Astrocyte of the spinal cord (primary cell): ENCODE measurements at places on chromosomes 1 and 21.

DNA sequence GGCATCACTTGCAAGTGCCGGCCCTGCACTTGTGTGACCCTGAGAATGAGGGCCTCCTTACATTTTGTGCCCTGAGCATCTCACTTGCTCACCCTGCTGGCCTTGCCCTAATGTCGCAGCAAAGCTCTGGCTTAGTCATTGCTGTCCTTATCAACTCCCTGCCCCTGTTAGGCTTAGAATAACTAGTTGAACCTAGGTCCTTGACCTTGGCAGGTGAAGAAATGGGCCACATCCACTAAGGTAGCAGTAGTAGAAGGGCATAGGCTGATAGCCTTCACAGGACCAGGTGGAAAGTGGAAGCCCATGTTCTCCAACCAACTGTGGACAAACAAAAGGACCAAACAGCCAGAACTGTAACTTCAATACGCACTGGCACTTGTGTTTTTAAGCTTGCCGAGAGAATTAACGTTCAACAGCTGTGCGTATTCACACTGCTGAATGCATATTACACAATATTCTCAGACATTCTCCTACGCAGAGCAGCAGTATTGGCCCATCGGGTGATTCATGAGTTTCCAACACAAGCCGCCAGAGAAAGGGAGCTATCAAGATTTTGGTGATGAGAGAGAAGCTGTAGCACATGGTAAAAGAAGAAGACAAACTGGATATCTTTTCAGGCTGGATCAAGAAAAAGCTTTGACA lies 27.7 kb upstream of the PTGFRN start:
- peak; percentile 22 for DNase-seq

GRCh38 chr21:44379515-44379848 lies 26.1 kb downstream of the TRPM2 start:
- DNase-seq: no peak

DNA sequence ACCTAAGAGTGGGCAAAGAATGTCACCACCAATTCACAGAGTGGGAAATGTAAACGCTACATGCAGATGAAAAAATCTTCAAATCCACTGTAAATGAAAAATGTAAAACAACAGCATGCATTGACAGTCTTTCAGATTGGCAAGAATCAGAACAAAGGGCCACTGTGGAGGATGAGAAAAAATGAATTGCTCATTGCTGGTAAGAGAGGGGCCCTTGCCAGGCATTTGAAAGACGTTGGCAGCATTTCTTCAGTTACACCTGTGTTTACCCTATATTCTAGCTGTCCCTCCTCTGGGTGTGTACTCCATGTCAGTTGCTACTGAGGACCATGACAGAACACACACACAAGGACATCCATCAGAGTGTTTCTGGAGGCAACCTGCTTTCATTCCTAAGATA lies 25.8 kb upstream of the AADACL3 start:
- DNase-seq: no peak

GRCh38 chr1:174023440-174023839 lies 1.3 kb upstream of the RC3H1 start:
- DNase-seq: peak; percentile 48

DNA sequence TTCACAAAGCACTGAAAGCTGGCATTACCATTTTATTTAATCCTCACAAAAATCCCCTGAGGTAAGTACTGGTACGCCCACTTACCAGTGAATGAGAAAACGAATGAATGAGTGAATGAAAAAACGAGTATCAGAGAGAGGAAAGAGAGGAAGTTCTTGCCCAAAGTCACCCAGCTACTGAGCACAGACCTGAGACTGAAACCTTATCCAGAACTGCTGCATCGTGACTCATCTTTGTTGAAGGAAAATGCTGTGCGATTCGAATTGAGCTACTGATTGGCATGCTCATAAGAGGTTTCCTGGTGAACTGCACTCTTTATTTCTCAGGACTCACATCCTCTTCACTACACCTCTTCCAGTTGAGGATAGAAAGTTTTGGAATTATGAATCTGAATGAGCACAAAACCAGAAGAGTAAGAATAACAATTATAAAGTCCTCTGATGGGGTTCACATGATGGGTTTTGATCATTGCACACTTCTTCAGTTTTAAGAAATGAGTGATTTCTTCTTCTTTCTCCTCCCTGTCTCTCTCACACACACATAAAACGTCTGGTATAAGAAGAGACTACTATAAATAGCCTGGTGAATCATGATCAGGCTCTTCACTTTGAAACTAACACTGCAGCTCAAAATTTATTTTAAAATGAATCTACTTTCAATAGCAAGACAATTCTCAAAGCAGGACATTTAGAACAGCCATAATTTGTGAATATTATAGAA lies 32.1 kb downstream of the IL12RB2 start:
- DNase-seq: peak; percentile 76

- no peak for DNase-seq
Observed at GRCh38 chr1:55822891-55823290, 607.7 kb upstream of the USP24 start.

DNA sequence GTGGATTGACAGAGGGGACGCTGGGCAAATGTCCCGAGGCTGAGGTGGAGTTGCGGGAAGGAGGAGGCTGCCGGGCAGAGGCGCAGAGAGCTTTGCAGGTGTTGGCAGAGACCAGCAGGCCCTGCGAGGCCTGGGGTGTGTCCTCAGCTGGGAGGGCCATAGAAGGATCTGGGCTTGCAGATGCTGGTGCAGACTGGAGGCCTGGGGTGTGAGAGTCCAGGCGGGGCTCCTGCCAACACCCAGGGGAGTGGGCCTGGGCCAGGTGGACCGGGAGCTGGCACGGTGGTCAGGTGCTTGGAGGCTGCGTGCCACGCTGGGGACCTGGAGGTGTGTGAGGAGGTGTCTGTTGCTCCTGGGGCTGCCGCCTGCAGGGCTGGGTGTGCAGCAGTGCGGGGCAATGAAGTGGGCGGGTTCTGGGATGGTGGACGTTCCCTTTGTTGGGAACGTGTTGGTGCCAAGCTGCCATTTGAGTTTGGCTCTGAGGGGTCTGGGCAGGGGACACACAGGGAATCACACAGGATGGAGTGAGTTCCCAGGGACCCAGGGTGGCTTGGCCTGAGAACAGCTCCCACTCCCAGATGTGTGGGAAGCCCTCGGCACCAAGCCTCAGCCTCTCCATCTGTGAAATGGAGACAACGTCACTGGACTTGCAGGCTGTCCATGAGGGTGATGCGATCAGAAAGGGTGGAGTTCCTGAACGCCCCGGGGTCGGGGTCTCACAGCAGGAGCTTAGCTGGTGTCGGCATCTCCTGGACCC lies 39.9 kb upstream of the POFUT2 start:
- DNase-seq: no peak
